Foreskin melanocyte (primary cell): ENCODE measurements at places on chromosomes 7 and 10.
A peak's percentile ranks its signal among the peaks of the same experiment; 100 is the strongest.

GRCh38 chr7:13989126-13989948 lies at the start of gene ETV1:
ETV1 (minus strand) TSS chr7:13989666; CDS start chr7:13989052, 614 bp downstream.
- DNase-seq = peak; percentile 71

GRCh38 chr10:60446070-60446833 lies 56.6 kb upstream of the ANK3 start:
- no peak for DNase-seq

DNA sequence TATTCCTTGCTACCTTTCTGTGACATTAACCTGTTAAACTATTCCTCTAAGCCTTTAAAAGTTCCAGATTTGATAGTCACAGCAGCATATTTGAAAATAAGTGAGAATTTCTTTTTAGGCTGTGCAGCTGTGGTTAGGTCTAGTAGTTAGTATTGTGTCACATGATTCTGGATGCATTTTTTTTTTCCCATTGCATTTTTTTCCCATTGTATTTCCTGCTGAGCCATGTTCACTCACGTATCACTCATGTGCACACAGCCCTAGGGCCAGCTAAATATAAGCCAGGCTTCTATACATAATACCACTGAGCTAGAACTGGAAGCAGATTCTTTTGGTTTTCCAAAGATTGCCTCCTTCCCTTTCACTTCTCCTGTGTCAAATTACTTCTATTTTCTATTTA lies 37.4 kb downstream of the DNAJC9 start:
- peak; percentile 84 for DNase-seq

DNA sequence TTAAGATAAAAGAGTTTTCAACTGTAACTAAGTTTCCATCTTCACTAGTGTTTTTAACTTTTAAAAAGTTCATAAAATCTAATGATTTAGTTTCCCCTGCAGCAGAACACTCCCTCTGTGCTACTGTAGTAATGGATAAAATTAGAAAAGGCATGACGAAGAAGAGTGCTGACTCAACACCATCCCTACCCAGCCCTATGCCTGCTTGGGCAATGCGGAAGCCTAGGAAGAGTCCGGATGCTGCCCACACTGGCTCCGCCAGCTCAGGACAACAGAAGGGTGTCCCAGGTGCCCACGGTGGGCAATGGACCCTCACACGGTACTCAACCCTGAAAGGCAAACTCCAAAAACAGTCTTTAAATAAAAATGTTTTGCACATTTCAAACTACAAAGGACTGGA lies 118.2 kb downstream of the LARP4B start:
- no peak for DNase-seq

- no peak for DNase-seq
Measured at GRCh38 chr7:29066641-29067040, 79.7 kb downstream of the CPVL start.

DNA sequence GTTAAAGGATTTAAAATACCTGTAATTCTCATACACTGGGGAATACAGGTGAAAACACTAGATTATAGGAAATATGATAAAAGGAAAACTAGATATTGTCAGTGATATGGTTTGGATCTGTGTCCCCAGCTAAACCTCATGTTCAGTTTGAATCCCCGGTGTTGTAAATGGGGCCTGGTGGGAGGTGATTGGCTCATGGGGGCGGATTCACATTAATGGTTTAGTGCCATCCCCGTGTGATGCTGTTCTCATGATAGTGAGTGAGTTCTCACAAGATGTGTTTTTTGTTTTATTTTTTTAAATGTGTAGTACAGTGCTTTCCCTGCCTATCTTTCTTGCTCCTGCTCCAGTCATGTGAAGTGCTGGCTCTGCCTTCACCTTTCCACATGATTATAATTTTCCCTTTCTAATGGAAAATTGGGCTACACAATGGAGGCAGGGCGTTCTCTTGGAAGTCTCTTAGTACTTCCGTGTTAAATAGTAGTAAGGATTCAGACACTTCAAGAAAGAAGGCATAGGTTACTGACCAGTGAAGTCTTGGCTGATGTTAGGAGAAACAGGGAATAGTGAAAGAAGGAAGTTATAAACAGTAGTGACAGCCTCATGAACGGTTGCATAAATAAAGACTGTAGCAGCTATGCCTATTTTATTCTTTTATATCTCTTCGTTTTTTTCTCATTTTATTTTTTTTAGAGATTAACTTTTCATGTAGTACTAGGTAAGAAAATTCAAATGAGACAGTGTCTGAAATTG lies 386.4 kb downstream of the SUGCT start:
- no peak for DNase-seq

DNA sequence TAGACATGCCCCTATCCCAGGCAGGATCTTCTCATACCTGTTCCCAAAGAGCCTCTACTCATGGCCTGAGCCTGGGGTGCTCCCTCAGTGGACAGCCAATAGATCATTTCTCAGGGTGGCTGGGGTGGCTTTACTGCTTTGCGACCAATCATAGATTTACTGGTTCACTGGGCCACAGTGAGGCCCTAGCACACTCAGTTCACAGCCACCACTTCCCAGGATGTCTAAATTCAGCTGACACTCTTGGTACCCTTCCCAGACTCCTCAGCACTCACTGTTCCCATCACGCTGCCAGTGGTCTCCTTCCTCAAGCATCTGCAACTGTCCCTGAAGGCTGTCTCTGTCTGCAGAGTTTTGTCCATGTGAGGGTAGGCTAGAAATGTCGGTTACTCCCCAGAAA lies 50.6 kb downstream of the ARHGAP22 start:
- DNase-seq = no peak

DNA sequence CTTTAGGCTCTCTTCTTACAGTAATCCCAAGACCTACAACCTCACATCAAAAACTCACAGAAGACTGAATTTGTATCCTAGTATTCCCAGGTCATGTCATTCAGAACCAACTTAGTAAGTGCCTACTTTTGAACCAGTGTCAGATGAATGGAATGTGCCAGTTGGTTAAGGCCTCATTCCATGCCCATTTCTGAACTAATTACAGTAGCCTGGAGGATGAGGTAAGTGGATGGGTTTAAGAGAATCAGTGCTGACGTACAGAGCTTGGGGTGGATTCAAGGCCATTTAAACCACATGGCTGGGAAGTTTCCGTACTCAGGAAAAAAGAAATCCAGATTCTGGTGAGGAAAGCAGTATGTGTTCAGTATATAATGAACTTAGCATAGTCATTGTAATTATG lies 21.9 kb upstream of the FOXP2 start:
- DNase-seq = no peak

GRCh38 chr7:70171369-70171920 lies 573.2 kb downstream of the AUTS2 start:
- DNase-seq = no peak

- DNase-seq = peak; percentile 50
Measured at GRCh38 chr10:18214691-18215563, 74.7 kb downstream of the CACNB2 start.

- DNase-seq = no peak
Measured at GRCh38 chr10:15237351-15237750, 68.9 kb upstream of the NMT2 start.

GRCh38 chr10:9452056-9452455 lies 1397.6 kb downstream of the GATA3 start:
- no peak for DNase-seq

- no peak for DNase-seq
Measured at GRCh38 chr7:31850601-31851000, 163.6 kb downstream of the PPP1R17 start.

DNA sequence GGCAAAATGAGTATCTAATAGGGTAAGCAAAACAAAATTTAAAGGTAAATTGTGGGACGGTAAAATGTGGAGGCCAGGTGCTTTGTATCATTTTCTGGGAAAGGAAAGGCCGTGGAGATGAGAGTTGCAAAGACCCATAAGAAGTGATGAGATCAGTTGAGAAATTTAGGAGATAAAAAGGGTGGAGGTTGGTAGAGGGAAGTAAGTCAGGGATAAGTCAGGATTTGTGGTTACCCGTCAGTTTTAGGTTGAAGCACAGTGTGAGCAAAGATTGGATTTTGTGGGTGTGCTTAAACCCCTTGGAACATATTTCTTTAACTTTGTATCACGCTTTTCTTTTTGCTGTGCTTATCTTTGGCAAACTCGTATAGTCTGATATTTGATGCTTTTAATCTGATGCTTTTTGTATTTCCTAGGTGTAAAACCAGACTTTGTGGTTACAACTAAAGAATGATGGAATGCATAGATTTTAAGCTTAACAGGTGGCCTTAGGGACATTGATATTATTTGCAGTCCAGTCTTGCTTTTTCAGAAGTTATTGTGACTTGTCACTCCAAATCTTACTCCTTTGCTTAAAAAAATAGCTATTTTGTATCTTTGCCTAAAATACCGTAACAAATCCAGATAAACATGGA lies 1.2 kb downstream of the BTRC start:
- no peak for DNase-seq

DNA sequence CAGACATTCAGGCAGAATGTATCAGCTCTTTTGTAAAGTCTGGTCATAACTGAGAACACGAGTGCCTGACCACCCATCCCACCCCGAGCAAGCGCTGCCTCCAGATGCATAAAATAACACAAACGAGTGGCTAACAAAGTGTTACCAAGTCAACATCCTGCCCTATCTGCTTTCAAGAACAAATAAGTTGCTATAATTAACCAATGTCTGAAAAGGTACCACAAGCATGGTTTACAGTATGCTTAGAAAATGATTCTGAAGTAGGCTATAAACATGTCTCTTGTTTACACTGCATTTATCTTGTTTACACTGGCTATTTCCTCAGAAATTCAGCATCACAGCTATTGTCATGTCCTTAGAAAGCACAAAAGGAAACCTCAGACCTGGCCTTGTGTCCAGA lies 49.5 kb downstream of the PIK3AP1 start:
- DNase-seq = no peak
